ENCODE measurements at places on chromosomes 11 and 22.

DNA sequence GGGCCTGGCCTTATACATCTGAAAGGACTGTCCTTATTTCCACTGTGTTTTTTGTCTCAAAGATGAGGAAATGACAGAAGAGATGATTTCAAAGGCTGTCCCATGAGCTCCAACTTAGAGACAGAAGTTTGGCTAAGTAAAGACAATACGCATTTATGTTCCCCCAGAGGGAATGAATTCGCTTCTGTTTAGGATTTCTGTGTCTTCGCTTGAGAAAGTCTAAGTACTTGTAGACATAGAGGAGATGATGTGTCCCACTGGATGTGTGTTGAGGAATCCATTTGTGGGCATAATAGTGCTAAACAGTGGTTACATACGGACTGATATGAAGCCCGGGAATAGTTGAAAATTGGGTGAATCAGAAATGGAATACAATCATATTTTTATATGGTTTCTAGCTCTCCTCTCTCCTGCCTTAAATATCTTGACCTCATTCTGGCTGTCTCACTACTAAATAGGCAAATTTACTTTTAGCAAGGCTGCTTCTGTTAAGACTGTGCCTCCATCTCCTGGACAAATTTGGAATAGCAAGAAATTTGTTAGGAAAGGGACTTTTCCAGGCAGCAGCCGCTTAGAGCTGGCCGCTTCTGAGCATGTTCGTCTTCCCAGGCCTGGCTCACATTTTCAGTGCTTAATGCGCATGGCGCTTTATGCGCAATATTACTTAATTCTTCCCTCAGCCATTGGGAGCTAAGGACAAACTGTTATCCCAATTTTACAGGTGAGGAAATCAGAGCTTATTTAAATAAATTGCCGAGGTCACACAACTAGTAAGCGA lies 1.9 kb upstream of the PEX26 start:
- no peak for DNase-seq

GRCh38 chr11:62443390-62444235 lies 24.8 kb downstream of the SCGB1A1 start:
- DNase-seq, result no peak

DNA sequence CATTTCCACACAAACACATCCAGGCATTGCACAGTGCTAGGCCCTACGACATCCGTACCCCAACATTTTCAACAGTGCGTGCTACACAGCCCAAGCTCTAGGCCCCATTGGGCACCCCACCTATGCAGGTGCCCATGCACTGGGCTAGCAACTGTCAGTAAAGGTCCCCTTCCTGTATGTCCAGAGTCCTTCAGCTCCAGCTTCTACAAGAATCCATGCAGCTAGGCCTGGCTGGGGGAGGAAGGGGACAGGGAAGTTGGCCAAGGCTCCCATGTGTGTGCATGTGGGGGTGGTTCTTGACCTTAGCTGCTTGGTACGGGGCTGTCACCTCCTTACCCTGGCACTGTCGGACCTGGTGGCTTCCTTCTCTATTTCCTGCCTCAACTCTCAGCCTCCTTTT lies 1.3 kb downstream of the B3GAT1 start:
- no peak for DNase-seq

DNA sequence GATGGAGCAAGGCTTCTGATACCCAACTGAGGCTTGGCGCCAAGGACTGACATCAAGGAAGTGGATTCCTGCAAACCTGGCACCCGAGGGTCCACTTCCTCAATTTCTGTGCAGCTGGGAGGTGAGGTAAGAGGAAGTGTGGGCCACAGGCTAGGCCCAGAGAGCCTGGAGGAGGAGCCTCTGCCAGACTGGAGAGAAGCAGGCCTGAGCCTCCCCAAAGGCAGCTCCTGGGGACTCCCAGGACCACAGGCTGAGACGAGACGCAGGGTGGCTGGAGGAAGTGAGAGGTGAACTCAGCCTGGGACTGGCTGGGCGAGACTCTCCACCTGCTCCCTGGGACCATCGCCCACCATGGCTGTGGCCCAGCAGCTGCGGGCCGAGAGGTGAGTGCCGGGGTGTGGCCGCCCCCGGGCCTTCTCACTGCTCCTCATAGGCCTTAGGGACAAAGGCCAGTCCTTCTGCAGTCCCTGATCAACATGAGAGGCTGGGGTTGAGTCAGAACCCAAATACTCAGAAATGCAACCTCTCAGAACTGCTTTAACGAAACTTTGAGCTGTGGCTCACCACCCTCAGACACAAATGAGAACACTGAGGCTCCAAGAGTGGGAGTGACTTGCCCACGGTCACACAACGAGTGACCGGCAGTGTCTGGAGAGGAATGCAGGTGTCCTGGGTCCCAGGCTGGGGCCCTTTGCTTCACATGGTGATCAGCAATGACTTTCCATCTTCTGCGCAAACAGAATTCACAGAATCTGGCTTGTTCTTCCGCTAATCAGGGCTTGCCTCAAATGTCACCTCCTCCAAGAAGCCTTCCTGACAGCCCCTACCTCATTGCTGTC lies at the start of gene NCF4:
TSS of gene NCF4 (plus strand) at position 186 of the 839 bp plus-strand sequence. CDS start at position 352, 166 bp downstream.
- no peak for DNase-seq

DNA sequence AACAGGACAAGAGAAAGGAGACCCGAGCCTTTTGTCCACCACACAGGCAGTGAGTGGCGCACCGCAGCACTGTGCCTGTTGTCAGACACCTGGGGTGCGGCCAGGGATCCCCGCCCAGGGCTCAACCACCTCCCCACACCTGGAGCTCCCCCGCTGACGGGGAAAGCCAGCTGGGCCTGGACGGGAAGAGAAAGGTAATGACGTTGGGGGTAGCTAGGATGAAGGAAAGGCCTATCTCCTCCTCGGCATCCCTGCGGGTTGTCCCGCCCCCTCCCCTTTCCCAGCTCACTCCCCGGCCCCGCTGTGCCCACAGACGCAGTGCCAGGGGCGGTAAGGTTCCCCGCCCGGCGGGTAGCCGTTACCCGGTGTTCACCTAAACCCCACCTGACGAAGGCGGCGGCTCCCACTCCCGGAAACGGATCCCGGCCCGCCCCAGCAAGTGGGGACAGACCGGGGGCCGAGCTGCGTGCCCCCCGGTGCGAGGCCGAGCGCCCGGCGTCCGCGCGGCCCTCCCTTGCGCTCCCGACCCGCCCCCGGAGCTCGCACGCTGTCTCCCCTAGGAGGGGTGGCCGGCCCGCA lies 495 bp downstream of the HYOU1 start:
- DNase-seq, result no peak

GRCh38 chr11:115887727-115888126 lies 383.5 kb upstream of the CADM1 start:
- DNase-seq, result no peak

DNA sequence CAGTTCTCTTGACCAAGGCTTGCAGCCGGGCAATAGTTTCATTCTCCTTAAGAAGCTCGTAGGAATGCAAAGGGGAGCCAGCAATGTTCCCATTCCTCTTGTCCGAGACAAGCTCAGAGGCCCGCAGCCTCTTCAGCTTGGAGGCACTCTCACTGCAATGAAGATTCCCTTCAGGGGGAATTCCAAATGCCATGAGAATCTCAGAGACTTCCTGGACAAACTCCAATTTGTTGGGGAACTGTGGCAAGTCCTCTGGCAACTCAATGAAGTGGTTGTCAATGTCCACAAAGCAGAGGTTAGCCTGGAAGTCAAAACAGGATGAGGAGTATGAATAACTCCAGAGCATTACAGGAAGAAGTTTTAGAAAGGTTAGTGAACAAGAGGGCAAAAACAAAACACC lies 84.4 kb downstream of the DENND5A start:
- no peak for DNase-seq

DNA sequence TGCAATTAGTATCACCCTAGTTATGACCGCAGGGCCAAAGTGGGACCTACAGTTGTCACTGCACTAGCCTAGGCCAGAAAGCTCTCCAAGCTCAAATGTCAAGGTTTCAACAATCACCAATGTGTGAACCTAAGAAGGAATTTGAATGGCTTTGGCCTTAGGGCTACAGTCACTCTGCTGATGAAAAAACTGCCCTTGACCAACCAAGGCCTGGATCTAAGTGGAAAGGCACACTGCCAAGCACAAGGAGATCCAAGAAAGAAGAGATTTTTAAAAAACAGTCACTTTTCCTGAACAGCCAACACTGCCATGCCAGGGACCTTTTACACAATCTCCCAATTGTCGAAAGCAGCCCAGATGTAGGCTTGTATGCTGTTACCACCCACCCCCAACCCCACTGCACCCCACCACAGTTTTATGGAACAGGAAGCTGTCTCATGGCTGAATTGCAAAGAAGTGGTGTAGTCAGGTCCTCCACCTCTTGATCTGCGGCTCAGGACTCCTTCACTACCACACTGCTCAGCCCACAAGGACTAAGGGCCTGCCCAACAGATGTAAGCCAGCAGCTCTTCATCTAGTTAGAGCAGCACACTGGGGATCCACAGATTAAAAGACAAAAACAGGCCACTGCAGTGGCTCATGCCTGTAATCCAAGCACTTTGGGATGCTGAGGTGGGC lies 32.9 kb downstream of the SMCO4 start:
- DNase-seq, result no peak

GRCh38 chr11:116697011-116697410 lies 75.8 kb downstream of the BUD13 start:
- DNase-seq, result no peak

- DNase-seq, result no peak
Measured at GRCh38 chr22:47396515-47396914, 634.1 kb downstream of the TBC1D22A start.

GRCh38 chr11:98177925-98178324 lies 842.8 kb upstream of the CNTN5 start:
- no peak for DNase-seq

DNA sequence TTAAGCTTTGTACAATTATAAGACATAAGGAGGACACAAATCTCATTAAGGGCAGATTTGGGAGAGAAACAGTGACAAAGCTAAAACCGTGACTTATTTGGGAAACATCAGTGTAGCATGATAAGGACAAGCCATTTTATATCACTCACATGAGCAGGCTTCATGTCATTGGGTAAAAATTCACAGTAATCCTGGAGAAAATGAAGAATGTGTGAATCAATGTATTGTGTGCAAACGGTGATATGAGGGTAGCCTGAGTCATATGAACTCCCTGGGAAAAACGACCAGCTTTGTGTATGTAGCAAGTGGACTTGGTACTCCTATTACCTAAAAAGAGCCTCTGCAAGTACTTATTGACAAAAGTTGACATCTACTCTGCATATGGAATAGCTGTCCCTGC lies 6.0 kb upstream of the TRIM34 start:
- DNase-seq, result no peak

- DNase-seq, result no peak
Measured at GRCh38 chr11:15091625-15092024, 18.2 kb downstream of the CALCB start.

- no peak for DNase-seq
Measured at GRCh38 chr11:11141065-11141464, 212.0 kb downstream of the CSNK2A3 start.

GRCh38 chr22:47000256-47000655 lies 237.8 kb downstream of the TBC1D22A start:
- DNase-seq, result no peak

DNA sequence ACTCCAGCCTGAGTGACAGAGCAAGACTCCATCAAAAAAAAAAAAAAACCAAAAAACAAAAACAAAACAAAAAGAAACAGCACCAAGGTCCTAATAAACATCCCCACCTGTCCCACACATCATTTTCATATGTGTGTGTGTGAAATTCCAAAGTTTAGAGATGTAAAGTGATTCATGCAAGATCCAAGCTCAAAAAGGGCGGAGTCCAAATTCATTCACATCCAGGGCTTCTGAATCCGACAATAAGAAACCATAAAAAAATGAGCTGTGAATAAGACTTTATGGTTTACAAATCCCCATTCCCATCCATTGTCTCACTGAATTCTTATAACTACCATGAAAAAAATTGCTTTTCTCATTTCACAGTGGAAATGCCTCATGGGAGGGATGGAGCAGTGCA lies 30.9 kb upstream of the IGSF22 start:
- DNase-seq, result no peak

DNA sequence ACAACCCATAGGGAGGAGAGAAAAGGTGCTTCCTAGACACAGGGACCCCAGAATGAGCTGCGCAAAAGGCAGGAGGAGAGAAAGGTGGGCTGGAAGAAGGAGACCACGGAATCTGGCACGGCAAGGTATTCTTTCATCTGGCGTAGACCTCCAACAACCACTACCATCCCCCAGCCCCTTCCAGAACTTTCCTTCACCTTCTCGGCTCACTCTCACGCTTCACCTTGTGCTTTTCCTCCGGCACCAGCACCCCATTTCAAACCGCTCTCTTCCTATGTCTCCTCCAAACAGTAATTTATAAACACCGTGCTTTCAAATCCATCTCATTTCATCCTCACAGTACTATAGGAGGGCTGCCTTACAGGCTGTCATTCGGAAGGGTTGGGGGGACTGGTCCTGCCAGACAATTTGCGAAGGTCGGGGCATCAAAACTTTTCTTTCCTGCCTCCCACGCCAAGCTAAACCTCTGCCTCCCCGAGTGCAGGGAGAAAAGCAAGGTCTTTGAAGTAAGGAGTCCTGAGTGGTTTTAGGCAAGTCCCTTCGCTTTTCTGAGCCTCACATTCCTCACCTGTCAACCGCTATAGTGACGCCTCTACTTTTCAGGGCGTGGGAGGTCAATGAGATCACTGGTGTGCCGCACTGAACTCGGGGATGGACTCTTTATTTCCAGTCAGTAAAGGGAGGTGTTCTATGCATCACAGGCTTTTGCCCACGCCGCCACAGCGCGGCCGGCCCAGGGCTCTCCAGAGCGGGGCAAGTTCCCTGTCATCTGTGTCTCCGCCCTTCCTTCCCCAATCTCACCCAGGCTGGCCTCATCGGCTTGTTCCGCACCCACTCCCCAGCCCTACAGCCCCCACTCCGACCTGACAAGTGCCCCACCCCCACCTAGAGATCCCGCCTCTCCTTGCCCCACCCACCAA lies 800 bp downstream of the KCTD21 start:
- no peak for DNase-seq

- DNase-seq, result no peak
Measured at GRCh38 chr11:62909107-62909894, 11.9 kb downstream of the CHRM1 start.

GRCh38 chr11:27754035-27755017 lies 54.1 kb upstream of the BDNF start:
- DNase-seq, result no peak

- no peak for DNase-seq
Measured at GRCh38 chr11:133840479-133840941, 4.8 kb downstream of the SPATA19 start.

DNA sequence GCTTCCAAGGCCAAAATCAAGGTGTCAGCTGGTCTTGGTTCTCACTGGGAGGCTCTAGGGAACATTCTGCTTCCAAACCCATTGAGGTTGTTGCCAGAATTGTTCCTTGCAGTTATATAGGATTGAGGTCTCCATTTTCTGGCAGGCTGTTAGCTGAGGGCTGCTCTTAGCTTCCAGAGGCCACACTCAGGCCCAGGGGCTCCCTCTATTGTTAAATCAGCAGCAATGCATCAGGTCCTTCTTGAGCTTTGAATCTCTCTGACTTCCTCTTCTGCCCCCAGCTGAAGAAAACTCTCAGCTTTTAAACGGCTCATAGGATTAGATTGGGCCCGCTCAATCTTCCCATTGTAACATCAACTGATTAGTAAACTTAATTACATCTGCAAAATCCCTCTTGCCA lies 39.3 kb upstream of the BSX start:
- no peak for DNase-seq

- DNase-seq, result no peak
Measured at GRCh38 chr11:71293961-71294782, 41.8 kb upstream of the SHANK2 start.

GRCh38 chr22:43891360-43892182 lies at the start of gene PNPLA5:
TSS of gene PNPLA5 (minus strand) at chr22:43892013. CDS start at chr22:43891880, 133 bp downstream.
- no peak for DNase-seq
